Hematopoietic multipotent progenitor cell treated with erythropoietin and hydrocortisone succinate and interleukin-3 and kit ligand, for 6 days (in vitro differentiated cells): ENCODE measurements at places on chromosomes 16 and 17.

GRCh38 chr17:74821655-74822334 lies 37.9 kb downstream of the GRIN2C start:
- no peak for DNase-seq

DNA sequence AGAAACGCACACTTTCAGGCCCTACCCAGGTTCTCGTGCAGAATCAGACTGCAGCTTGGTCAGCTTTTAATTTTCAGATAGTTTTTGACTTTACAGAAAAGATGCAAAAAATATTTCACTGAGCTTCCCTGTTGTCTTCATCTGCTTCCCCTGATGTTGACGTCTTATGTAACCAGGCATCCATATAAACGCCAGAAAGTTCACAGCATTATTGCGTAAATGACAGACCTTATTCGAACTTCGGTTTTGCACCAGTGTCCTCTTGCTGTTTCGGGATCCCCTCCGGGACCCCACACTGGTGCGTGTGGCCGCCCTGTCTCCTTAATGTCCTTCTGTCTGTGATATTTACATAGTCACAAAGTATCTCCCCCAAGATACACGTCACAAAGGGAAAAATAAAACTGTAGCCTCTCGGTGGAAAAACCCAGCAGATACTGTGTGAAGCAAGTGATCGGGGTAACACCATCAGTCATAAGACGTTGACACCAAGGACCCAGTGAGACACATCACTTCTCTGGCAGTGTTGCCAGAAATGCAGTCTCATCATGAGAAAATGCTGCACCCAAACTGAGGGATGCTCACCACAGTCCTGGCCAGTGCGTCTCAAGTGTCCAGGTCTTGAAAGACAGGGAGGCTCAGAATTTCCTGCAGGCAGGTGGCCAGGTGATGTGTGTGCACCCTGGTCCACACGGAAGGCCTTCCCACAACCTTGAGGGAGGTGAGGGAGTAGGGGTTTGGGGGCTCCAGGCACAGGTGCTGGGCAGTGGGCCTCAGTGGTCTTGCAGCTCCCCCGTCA lies 4.3 kb downstream of the BANP start:
- no peak for DNase-seq

DNA sequence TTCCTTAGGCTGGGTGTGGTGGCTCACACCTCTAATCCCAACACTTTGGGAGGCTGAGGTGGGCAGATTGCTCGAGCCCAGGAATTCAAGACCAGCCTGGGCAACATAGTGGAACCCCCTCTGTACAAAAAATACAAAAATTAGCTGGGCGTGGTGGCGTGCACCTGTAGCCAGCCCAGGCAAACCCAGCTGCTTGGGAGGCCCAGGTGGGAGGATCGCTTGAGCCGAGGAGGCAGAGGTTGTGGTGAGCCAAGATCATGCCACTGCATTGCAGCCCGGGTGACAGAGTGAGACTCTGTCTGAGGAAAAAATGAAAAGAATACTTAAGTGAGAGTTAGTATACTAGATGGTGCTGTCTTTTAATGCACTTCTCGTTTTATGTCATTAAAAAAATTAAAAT lies 15.1 kb downstream of the PPM1D start:
- DNase-seq = no peak

DNA sequence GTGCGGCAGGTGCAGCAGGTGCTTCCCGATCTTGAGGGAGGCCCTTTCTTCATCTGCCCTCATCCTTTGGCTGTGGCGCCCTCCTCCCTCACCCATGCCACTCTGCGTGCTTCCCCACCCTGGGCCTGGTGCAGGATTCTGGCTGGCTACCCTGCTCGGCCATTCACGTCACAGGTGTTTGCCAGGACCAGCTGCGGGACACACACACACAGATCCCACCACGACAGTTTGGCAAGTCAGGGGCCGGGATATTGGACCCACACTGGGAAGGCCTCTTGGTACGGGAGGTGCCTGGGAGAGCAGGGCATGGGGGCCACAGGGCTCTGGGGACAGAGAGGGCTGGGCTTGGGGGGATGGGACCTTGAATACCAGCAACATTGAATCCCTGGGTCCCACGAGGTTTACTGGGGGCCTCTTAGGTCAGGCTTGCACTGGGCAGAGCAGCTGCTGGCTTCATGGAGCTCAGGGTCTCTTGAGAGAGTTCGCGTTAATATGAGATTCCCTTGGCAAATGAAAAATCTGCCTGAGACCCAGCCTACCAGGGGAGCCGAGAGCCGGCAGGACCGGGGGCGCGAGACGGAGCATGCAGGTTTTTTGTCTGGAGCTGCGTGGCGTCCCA lies 15.1 kb downstream of the ADCY7 start:
- DNase-seq = no peak

- peak; percentile 5 for DNase-seq
These were observed 37.7 kb upstream of the ABCA6 start for GRCh38 chr17:69179227-69179952.

- no peak for DNase-seq
These were observed 15.0 kb downstream of the TRPV1 start for GRCh38 chr17:3594051-3594800.
